ENCODE measurements at places on chromosomes 1 and 21.
A peak's percentile ranks its signal among the peaks of the same experiment; 100 is the strongest.

- no peak for DNase-seq
These were observed 52.3 kb downstream of the UTP25 start for GRCh38 chr1:209880031-209880430.

DNA sequence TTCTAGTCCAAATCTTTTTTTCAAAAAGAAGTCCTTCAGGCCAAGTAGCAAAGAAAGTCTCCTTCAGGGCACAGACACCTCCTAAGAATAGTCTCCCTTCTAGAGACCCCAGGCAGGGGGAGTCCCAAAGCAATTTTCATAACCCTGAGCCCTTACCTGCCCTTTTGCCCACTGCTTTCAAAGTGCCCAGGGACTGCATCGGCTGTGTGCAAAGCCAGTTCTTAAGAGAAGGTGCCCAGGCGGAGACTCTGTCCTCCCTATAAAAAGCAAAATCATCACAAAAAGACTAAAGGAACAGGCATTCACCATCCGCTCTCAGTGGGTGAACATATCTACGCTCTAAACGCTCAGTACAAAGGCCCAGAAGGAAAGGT is 32.2 kb downstream of the ELK4 start:
- DNase-seq = no peak

DNA sequence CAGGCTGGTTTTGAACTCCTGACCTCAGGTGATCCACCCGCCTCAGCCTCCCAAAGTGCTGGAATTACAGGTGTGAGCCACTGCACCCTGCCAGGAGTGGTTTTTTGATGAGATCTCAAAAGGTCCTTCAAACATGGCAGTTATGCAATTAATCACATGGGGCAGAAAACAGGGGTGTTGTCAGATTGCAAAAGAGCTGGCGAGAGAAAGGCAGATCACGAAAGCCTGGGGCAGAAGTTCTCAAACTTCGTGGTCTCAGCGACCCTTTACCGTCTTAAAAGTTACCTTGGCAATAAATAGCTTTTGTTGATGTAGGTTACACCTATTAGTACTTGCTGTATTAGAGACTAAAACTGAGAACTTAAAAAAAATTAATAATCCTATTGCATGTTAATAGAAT is 16.1 kb downstream of the CNR2 start:
- no peak for DNase-seq

- no peak for DNase-seq
These were observed 63.2 kb upstream of the EPS8L3 start for GRCh38 chr1:109826930-109827349.

- no peak for DNase-seq
These were observed 47.7 kb downstream of the ZNF644 start for GRCh38 chr1:90973897-90974798.

GRCh38 chr21:28516991-28517592 is 475.6 kb downstream of the LTN1 start:
- DNase-seq = peak; percentile 80

DNA sequence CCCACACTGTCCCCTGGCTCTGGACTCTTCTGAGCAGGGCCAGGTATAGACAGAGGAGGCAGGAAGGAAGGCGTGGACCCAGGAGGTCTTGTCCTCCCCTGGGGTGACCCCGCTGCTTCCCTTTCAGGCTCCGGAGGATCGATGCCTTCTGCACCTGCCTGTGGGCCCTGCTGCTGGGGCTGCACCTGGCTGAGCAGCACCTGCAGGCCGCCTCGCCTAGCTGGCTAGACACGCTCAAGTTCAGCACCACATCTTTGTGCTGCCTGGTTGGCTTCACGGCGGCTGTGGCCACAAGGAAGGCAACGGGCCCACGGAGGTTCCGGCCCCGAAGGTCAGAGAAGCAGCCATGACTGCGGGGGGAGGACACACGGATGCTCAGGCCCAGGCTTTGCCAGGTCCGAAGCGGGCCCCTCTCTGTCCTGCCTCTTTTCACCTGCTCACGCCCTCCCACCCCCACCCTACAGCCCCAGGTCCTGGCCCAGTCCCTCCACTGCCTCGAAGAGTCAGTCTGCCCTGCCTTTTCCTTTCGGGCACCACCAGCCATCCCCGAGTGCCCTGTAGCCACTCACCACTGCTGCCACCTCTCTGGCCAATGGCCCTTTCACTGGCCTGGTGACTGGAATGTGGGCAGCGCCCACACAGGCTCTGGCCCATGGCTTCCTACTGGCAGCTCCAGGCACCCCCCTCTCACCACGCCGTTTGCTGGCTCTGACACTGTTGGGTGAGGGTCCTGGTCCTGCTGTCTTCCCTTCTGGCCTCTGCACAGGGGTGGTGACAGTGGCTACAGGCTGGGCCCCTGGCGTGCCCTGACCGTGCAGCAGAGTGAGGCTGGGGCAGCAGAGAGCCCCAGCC is 13.5 kb downstream of the TMEM201 start:
- DNase-seq = no peak

GRCh38 chr1:79259390-79260336 is 253.1 kb upstream of the ADGRL4 start:
- DNase-seq = peak; percentile 29

DNA sequence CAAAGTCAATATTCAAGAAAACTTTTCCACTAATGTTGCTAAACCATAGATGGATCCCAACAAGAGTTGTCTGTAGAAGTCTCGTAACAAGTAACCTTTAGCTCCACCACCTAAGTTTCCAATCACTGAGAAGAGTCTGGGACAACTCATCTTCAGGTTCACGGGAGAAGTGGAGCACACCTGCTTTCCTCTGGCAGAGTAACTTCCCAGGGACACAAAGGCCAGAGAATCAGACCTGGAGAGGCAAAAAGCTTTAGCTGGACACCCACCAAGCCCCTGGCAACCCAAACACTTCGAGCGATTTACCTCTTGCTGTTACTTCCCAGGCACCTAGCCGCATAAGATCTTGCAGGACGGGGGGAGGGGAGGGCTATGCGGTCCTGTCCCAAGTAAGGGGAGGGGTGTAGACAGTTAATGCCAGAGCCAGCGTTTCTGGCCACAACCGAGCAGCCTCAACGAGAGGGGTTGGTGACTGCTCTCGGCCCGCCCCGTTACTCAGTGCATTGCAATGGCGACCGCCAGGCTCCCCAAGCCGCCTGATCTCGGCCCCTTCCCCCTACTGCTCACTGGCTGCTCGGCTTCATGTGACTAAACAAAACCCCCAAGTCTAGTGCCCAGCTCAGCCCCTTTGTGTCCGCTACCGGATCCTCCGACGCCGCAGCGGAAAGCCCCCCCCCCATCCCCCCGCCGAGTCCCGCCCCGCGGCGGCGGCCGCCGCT is 709 bp downstream of the ZNF644 start:
- peak; percentile 88 for DNase-seq

Measured in hepatocyte (in vitro differentiated cells).